ENCODE measurements at places on chromosomes 7 and 10. TPM values are rescaled to one million over a fixed set of nuclear protein-coding genes. Genes with fewer than 3 reads are reported as not detected.

DNA sequence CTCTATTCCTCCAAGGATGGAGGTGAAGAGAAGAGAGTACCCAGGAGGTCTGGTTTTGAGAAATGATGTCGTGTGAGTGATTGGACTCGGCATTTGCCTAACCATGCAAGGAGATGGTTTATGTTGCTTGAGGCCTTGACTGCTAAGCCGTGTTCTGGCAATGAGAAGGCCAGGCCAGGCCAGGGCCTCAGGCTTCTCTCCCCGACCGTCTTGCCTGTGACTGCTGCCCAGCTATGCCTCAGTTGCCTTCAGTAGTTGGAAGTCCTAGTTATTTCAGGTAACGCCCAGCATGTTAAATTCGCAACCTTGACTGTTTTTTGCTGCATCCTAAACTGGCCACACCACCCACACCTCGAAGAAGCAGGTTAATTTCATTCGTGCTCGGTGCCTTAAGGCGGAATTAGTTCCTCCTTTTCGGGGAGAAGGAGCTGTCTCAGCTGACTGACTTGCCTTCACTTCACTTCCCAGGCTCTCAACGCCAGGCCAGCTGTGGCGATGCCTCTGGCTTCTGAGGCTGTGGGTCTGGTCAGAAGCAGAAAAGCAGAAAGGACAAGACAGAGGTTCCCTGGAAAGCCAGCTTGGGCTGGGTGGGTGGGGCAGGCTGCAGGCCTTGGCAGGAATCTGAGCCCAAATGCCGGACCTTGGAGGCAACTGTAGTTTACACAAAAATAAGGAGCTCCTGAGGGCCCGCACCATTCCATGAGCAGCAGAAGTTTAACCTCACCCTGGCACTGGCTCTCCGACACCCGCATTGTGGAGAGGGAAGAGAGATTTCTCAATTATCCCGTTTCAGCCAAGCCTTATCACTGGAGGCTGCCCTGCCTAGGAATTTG, 61.9 kb upstream of the SAMD8 start:
- DNase-seq, result peak; percentile 9

DNA sequence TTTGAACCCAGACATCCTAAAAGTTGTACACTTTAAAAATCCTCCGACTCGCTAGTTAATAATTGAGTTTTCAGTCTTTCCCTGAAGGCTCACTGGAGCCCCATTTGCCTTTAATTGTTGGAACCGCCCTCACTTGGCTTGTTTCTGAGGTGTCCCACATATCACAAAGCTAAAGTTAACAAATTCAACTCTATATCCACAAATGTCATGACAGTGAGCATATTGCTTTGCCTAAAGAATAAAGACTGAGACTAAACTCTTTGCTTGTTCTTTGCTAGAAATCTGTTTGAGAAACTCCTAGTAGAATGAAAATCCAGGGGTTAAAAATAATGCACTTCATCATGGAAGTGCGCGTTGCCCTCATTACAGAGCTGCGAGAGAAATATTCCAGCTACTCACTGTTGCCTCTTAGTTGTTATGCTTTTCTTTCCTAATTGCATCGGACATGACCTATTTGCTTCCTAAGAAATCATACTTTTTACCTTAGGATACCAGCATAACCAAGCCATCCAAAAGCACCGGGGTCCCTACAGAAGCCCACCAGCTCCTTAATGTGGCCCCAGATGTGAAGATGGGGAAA, 752 bp downstream of the THSD7A start:
- DNase-seq, result no peak

DNA sequence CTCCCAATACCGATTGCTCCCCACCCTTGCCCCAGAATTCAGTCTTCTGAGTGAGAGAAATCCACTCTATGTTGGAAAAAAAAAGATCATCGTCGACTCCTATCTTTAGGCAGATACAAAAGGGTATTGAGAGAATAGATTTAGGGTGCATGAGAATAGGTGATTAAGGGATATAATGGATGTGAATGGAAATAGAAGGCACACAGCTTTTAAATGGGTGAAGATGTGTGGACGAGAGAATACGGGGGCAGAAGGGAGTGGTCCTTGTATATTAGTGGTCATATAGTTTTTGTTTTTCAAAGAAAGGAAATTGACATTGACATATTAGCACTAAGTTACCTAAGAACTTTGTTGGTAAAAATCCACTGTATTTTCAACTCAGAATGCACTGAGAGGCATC, 98.6 kb upstream of the HDAC9 start:
- no peak for DNase-seq

The TMEM178B gene
- 1.3 TPM for total RNA-seq

GRCh38 chr10:81026591-81026990, 488.9 kb downstream of the SH2D4B start:
- no peak for DNase-seq

DNA sequence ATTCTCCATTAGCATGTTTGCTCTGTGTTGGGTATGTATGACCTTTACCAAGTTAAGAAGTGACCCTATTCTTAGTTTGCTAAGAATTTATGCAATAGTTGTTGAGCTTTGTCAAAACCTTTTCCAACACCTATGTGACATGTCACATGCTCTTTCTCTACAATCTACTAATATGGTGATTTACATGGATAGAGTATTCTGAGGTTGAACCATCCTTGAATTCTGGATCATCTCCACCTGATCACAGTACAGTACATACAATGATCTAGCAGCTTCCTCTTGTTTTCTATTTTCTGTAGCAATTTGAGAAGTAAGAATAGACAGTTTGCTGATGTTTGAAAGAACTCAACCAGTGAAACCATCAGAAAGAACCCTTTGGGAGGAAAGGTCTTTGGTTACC, 101.2 kb upstream of the PDGFA start:
- DNase-seq, result no peak

The UCN3 gene
- total RNA-seq, result not detected

DNA sequence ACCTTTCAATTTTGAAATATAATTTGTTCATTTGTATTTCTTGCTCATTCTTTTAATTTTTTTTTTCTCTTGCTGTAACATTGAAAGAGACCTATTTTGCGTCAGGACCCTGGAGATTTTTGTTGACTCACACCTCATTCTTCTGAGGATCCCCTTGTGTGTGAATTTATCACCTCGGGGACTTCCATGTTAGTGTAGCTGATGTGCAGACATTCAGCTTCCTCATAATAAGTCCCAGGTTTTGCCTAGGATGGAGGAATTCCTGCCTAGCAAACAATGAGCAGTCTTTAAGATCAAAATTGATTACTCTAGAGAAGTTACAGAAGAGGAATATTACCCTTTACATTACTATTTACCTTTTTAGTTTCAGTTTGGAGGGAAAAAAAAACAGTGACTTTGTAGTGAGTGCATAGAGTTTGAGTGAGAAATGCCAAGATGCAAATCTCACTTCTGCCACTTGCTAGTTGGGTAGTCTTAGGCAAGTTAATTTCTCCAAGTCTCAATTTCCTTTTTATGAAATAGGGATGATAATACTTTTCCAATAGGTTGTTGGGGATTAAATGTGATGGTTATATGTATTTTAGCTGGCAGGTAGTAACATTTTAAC, 14.3 kb downstream of the TES start:
- no peak for DNase-seq

The HTR5A gene
- total RNA-seq, result not detected

- DNase-seq, result no peak
These were observed 119.7 kb upstream of the FAM3C start for GRCh38 chr7:121515630-121516401.

The WNT8B gene
- total RNA-seq, result not detected

The HOGA1 gene
- 0.27 TPM for total RNA-seq

GRCh38 chr7:69819333-69819705, 221.0 kb downstream of the AUTS2 start:
- no peak for DNase-seq

The SHOC2 gene
- total RNA-seq, result 51.5 TPM

GRCh38 chr10:74382663-74383062, 231.6 kb downstream of the ADK start:
- DNase-seq, result no peak

DNA sequence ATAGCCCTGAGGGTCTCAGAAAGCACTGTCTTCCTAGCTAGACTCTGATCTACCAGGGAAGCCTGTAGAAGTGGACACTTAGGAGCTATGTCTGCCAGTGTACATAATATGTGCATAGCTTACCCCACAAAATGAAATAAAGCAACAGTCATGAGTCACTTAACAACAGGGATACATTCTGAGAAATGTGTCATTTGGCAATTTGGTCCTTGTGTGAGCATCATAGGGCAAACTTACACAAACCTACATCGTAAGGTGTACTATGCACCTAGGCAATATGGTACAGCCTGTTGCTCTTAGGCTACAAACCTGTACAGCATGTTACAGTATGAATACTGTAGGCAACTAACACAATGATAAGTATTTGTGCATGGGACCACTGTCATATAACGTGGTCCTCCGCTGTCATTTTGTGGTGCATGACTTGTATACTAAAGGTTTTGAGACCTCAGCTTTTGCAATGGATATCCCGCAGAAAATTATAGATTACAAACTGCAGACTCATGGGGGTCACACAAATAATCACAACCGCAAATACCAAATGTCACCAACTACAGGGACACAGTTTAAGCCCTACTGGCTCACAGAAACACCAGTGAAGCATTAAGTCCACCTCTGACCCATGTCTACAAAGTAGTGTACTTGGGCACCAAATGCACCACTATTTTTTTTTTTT, 1.7 kb downstream of the URGCP start:
- DNase-seq, result no peak

GRCh38 chr10:47040041-47040491, 128.8 kb downstream of the PTPN20 start:
- DNase-seq, result no peak

DNA sequence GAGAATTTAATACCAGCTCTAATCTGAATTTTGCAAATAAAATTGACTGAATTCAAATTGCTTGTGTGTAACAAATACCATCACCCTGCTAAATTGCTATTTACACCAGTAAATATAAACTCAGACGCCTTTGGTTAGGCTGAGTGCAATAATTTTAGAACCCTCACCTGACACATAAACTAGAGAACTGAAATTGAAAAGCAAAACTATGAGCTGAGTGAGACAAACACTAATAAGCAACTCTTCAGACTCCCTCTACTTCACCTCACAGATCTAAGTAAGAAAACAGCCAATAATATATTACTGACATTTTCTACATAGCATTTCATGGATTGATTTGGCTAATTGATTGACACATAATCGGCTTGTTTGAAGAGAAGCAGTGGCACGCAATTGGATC, 621.2 kb downstream of the REEP3 start:
- DNase-seq, result no peak

DNA sequence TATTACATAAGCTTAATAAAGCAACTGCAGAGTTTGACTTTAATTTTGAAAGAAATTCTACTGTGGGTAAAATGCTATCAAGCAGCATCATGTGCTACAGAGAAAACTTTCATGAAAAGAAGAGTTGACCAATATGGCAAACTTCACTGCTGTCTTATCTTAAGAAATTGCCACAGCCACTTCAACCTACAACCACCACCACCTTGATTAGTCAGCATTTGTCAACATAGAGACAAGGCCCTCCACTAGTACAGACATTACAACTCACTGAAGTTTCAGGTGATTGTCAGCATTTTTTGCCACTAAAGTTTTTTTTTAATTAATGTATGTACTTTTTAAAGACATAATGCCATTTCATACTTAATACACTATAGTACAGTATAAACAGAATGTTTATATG, 350.3 kb downstream of the HPSE2 start:
- no peak for DNase-seq

- DNase-seq, result no peak
These were observed 20.8 kb upstream of the UNC5B start for GRCh38 chr10:71191551-71192076.

The FRMPD2 gene
- total RNA-seq, result not detected

The TRIL gene
- 0.85 TPM for total RNA-seq
